ENCODE measurements at places on chromosomes 11 and 22.

GRCh38 chr22:26648528-26649388, 8.6 kb upstream of the MIAT start:
- DNase-seq: no peak

DNA sequence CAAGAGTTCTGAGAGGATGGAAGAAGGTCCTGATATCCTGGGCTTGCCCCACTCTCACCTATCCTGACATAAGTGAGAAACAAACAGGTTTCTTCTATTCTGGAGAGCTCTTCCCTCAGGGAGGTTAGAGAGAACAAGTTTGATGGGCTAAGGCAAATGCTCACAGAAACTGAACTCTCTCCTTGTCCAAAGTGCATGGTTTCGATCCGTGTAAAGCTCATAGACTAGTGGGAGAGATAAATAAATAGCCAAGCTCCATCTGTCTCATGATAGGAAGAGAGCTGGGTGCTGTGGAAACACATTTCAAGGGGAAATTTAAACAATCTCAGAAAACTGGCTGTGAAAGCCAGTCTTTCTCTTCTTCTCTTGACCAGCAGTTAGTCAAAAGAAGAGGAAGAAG, 459.5 kb upstream of the LARGE1 start:
- DNase-seq: no peak

- no peak for DNase-seq
These were observed 2.9 kb downstream of the MYO7A start for GRCh38 chr11:77130763-77131513.

- peak; percentile 10 for DNase-seq
These were observed at the start of gene PPP6R3 for GRCh38 chr11:68460741-68461574. Gene PPP6R3 (plus strand): TSS chr11:68460752. CDS start chr11:68537665, 76,913 bp downstream.

GRCh38 chr11:44002191-44003093, 45.3 kb upstream of the ACCSL start:
- no peak for DNase-seq

GRCh38 chr11:83249972-83250593, 36.1 kb downstream of the CCDC90B start:
- DNase-seq: peak; percentile 70

DNA sequence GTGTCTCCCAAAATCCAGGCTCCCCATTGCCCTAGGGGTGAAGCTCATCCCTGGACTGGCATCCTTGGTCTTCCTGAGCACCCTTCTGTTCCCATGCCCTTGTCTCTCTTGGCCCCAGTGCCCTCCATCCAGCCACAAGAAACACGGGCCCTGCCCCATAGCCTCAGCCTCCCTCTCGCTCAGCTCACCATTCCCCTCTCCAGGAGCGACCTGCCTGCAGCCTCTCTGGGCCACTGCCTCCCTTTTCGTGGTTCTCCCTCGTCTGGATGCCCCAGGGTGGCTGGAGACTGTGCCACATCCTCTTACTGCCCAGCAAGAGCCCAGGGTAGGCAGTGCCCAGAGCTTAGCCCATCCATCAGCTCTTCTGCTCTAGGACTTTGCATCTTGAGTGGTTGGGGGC, 532.1 kb downstream of the TBC1D22A start:
- no peak for DNase-seq

DNA sequence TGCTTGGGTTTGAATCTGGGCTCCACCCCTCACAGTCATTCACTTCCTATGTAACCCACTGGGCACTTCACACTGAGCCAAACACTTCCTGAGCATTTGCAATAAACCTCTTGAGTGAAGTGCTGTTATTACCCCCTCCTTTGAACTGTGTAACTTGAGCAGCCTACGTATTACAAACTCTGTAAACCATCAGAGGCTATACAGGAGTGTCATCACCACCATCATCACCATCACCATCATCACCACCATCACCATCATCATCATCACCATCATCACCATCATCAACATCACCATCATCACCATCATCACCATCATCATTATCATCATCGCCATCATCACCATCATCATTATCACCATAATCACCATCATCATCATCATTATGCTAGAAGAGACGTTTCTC, 18.4 kb downstream of the RTL6 start:
- no peak for DNase-seq

DNA sequence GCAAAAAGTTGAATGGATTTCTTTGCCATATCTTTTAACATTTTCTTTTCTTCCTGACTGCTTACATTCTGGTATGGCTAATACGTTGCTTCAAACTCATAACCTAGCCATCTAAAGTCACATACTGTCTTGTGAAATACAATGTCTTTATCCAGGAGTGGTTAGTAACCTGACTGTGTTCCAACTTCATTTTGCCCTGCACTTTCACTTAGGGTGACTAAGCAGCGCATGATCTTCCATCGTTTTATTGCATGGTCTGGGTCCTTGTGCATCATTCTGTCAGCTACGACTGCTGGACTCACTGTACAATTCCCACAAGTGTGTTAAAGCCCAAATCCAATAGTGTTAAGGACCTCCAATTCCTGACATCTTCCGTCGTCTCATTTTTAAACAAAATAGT, 403.2 kb downstream of the NTM start:
- no peak for DNase-seq

DNA sequence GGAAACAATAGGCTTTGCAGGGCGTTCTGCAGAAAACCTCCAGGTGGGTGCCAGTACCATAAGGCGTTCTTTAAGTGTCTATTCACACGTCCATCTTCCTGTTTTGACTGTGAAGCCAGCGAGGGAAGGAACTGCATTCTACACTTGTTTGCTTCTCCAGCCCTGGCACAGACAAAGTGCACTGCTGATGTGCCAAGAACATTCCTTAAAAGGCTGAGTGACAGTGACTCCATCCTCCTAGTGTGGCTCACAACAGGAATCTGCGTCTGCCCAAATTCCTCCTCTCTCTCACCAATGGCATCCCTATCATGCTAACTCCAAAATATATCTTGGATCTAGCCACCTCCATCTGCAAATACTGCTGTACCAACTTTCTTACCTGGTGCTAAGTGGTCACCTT, 407.4 kb upstream of the SYN3 start:
- DNase-seq: no peak

- DNase-seq: no peak
These were observed 20.5 kb upstream of the LARGE1 start for GRCh38 chr22:33940741-33941140.

DNA sequence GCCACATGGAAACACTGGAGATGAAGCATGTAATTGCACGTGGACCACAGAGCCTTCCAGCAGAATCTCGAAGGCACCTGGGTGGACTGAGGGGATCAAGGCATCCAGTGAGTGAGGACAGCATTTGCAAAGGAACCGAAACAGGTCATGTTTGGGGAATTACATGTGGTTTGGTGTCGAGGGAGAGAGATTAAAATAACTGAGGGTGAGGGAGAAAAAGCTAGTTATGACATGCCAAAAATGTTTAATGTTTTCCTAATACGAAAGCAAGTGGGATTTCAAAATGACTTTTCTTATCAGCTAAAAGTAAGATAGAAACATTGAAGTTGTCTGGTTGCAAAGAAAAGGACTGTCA, 157.1 kb downstream of the BLID start:
- no peak for DNase-seq

- DNase-seq: no peak
These were observed 43.0 kb downstream of the MMP20 start for GRCh38 chr11:102582140-102582539.

All from hematopoietic multipotent progenitor cell treated with erythropoietin and hydrocortisone succinate and interleukin-3 and kit ligand, for 8 days (in vitro differentiated cells).